ENCODE measurements at places on chromosomes 2 and 18. TPM values are rescaled to one million over a fixed set of nuclear protein-coding genes. Genes with fewer than 3 reads are reported as not detected.

Gene NXPH2
- not detected for total RNA-seq

Gene HOXD13
- not detected for total RNA-seq

Gene ABHD1
- total RNA-seq: 0.51 TPM

Gene STARD6
- total RNA-seq: not detected

Gene SP140
- total RNA-seq: 94.0 TPM

Gene NOSTRIN
- total RNA-seq: not detected

Gene TGFBRAP1
- 19.7 TPM for total RNA-seq

Gene GKN1
- not detected for total RNA-seq

Gene RRM2
- total RNA-seq: 342 TPM

Gene TXNL1
- 59.5 TPM for total RNA-seq

Gene LHCGR
- not detected for total RNA-seq

Gene TLX2
- total RNA-seq: 0.55 TPM

Gene CHRNA1
- total RNA-seq: not detected

Gene PMAIP1
- 16.9 TPM for total RNA-seq

Gene LIMS3
- 1.6 TPM for total RNA-seq

Gene AP1S3
- total RNA-seq: 5.9 TPM

Gene OSBPL6
- 0.13 TPM for total RNA-seq
